ENCODE measurements at places on chromosomes 13 and 19.
A peak's percentile ranks its signal among the peaks of the same experiment; 100 is the strongest.

DNA sequence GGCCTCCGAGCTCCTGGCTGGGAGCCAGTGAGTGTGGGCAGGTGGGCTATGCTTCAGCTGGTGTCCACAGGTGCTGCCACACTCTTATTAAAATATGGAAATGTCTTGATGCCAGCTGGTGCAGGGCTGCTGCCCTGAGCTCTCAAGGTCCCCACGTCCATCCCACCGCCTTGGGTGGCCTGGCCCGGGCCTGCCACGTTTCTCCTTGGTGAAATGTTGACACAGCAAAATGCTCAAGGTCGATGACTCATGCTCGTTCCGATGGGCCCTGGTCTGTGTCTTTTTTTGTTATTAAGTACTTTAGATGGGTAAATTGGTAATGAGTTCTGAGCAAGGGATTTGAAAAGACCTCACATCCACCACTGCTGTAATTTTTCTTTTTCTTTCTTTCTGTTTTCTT, 524.7 kb downstream of the MYO16 start:
- DNase-seq = no peak

DNA sequence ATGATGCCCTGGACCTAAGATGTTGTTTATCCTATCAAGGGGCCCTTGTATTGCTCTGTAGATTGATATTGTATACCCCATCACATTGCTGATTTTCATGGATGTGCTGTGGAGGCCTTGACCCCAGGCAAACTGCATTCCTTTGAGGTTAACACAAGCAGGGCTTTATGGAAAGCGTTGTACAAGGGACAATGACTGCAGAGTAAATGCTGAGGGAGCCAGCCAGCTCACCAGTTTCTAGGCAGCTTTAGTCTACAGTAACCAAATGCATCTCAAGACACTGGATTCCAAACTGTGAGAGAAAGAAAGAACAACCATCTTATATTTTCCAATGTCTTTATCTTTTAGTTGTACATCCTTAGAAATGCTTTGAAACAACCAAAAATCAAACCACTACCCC, 34.1 kb upstream of the EDNRB start:
- DNase-seq = no peak

DNA sequence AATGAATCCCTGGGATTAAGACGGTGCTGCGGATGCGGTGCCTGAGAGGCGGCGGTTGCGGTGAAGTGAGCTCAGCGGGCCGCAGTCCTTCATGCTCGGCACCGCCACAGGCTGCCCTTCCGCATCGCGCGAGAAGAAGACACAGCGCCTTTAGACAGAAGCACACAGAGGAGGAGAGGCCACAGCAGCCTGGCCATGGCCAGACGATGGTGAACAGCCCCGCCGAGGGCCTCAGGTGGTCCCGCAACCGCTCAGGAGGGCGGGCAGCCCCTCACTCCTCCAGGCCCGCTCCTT, 459.2 kb downstream of the MYO16 start:
- DNase-seq = no peak

GRCh38 chr19:23784274-23784673, 25.6 kb upstream of the ZNF681 start:
- no peak for DNase-seq

GRCh38 chr13:40329781-40330485, 336.5 kb downstream of the FOXO1 start:
- DNase-seq = no peak

DNA sequence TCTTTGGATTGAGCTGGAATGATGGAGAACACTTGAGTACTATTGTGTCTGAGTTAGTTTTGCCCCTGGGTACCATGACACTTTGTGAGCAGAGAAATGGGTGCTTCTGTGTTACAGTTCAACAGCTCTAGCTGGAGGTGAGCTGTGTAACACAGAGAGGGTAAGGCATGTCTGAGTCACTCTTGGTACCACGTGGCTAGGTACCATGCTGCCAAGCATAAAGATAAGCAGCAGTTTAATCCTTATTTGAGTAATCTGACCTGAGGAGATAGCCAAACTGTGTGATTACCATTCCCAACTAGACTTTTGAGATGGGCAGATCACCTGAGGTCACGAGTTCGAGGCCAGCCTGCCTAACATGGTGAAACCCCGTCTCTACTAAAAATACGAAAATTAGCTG, 122.0 kb downstream of the OLFM4 start:
- no peak for DNase-seq

DNA sequence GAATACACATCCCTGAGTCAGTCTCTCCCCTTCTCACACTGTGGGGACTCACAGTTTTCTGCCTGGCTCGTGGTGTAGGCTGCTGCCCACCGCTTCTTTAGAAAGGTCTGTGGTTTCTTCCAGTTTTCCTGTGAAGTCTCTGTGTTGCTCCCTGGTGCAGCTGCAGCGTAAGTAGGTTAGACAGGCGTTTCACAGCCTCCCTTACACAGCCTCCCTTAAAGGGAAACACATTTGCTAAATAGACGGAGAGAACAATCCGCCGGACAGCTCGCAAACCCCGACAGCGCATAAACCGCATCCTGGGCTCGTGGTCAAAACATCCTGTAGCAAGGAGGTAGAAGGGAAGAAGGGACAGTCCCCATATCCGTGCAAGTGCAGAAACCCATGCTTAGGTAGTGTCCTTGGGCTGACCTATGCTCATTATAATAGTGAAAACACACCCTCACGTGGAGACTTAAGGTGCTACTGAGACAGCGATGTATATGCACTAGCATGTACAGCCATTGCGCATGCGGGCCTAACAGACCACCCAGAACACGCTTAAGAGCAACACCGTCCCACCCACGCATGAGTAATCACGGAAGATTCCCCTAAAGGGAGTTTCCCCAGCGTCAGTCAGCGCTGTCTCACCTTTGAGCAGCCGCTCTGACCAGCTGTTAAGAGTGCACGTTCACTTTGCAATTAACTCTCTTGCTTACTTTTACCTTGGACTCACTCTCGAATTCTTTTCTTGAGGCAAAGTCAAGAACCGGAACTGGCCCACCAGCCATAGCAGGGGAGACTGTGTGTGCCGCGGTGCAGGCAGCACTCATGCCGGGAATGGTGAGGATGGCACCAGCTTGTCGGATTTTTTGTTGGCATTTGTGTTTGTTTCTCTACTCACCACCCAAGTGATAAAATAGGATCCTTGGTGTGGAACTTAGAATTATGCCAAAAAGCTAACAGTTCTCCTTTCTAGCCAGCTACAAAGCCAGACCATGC, 16.6 kb downstream of the SIGLEC8 start:
- DNase-seq = peak; percentile 72

- no peak for DNase-seq
Observed at GRCh38 chr19:871446-872265, 12.2 kb downstream of the CFD start.

- no peak for DNase-seq
Observed at GRCh38 chr13:76968041-76968440, 19.7 kb downstream of the ACOD1 start.

DNA sequence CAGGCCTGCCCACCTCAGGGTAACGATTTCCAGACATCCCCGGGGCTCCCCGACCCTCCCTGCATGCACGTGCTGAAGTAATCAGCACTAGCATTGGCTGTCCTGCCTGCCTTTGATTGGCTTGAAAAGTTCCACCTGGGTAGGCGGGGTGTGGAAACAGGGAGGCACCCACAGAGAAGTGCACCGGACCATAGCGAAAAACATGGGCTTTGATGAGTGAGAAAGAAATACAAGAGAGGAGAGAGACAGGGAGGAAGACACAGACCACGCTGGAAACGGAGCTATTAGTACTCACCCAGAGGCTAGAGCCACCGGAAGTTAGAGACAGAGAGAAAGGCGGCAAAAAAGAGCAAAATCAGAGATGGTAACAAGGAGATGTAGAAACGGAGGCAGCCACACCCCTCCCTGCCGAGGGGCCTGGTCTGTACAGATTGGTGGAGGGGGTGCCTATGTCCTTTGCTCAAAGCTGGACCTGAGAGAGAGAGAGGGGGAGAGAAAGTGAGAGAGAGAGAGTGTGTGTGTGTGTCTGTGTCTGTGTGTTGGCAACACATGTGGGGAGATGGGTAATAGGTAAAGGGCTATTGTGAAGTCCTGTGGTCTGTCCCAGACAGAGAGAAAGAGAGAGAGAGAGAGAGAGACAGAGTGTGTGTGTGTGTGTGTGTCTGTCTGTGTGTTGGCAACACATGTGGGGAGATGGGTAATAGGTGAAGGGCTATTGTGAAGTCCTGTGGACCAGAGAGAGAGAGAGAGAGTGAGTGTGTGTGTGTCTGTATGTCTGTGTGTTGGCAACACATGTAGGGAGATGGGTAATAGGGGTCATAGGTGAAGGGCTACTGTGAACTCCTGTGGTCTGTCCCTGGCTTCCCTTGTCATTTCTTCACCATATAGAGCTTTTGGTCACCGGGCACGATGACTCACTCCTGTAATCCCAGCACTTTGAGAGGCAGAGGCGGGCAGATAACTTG, 2.9 kb downstream of the CGB3 start:
- DNase-seq = no peak

- no peak for DNase-seq
Observed at GRCh38 chr13:74115133-74115532, 19.1 kb downstream of the KLF12 start.

DNA sequence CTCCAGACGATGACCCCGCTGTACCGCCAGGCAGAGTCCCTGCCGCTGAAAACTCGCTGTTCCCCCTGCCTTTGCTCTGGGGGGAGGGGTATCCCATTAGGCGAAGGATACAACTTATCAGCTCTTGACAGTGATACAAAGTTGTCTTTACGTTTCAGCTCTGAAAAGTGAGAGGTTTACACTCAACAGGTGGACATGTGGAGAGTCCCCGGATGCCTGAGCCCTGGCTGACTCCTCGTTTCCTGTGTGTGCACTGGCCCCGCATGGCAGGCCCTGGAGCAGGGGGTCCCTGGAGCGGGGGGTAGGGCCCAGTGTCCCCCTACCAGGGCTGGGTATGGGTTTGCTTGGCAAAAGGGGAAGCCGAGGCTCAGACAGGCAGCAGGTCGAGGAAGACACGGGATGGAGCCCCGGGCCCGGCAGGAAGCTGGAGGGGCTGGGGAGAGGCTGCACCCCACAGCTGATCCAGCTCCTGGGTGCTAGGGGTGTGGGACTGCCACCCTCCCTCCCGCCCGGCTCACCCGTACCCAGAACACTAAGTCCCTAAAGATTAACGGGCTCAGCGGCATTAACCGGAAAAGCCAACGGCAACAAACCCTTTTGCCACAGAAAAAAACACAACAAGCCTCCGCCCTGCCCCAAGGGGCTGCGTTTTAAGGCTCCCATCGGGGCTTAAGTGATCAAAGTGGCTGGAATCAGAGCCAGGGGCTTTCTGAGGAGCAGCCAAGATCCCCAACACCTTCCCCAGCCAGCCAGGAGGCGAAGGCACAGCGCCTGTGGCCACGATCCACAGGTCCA, 5.6 kb downstream of the TCF3 start:
- no peak for DNase-seq
